ENCODE measurements at places on chromosomes 1 and 21. TPM values are rescaled to one million over a fixed set of nuclear protein-coding genes. Genes with fewer than 3 reads are reported as not detected.

GJA4 gene
- 35.9 TPM for total RNA-seq

ETNK2 gene
- 8.0 TPM for total RNA-seq

TFF3 gene
- not detected for total RNA-seq

DHDDS gene
- total RNA-seq = 68.2 TPM

GJA9 gene
- not detected for total RNA-seq

LCE3E gene
- not detected for total RNA-seq

RAD54L gene
- total RNA-seq = 11.1 TPM

PROK1 gene
- not detected for total RNA-seq

ZNF593OS gene
- total RNA-seq = not detected

AKNAD1 gene
- total RNA-seq = not detected

PGLYRP4 gene
- not detected for total RNA-seq

DCST1 gene
- not detected for total RNA-seq

MYOG gene
- not detected for total RNA-seq

C1QA gene
- total RNA-seq = not detected

DIPK1A gene
- 1.4 TPM for total RNA-seq

KCNN3 gene
- total RNA-seq = 0.93 TPM

THEM5 gene
- not detected for total RNA-seq

CFHR3 gene
- total RNA-seq = not detected

SPOCD1 gene
- 57.9 TPM for total RNA-seq

GPX7 gene
- 7.3 TPM for total RNA-seq

TMEM240 gene
- total RNA-seq = 4.0 TPM

RHBDL2 gene
- 0.22 TPM for total RNA-seq

LMX1A gene
- not detected for total RNA-seq

PTPN22 gene
- total RNA-seq = 15.8 TPM

VPS72 gene
- total RNA-seq = 46.2 TPM

ENAH gene
- 99.1 TPM for total RNA-seq

LAD1 gene
- not detected for total RNA-seq

KPRP gene
- not detected for total RNA-seq

TEKT2 gene
- not detected for total RNA-seq

CFAP74 gene
- not detected for total RNA-seq

ATP1A2 gene
- not detected for total RNA-seq

DDI2 gene
- total RNA-seq = 38.3 TPM

TSPAN1 gene
- total RNA-seq = 0.80 TPM

SORT1 gene
- 12.9 TPM for total RNA-seq

SIK1 gene
- 1.5 TPM for total RNA-seq

IFNLR1 gene
- total RNA-seq = not detected

HPCAL4 gene
- total RNA-seq = not detected

SLC45A1 gene
- total RNA-seq = 0.57 TPM

TNN gene
- total RNA-seq = not detected

TSTD1 gene
- 7.4 TPM for total RNA-seq

CACNA1S gene
- not detected for total RNA-seq

PLA2G4A gene
- total RNA-seq = 52.8 TPM

Measured in thoracic aorta endothelial cell (primary cell).